H1 (cell line): ENCODE measurements at places on chromosomes 3 and 15.

GRCh38 chr3:133940536-133940935, 44.9 kb upstream of the RAB6B start:
- no peak for DNase-seq

DNA sequence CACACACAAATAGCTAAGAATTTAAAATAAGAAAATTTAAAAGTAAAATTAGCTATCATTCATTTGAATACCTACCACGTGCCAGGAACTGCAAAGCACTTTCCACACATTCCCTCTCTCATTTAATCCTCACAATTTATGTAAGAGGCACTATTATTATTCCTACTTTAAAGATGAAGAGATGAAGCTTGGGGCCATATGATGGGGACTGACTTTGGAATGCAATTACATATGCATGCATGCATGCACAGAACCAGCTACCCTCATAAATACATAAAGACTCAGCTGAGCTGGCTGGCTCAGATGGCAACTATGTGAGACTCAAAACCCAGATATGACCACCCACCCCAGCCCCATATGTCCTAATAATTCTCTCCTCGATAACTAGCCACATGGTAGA, 31.7 kb upstream of the THUMPD3 start:
- no peak for DNase-seq

- no peak for DNase-seq
Observed at GRCh38 chr15:60419753-60420152, 22.0 kb upstream of the ANXA2 start.

DNA sequence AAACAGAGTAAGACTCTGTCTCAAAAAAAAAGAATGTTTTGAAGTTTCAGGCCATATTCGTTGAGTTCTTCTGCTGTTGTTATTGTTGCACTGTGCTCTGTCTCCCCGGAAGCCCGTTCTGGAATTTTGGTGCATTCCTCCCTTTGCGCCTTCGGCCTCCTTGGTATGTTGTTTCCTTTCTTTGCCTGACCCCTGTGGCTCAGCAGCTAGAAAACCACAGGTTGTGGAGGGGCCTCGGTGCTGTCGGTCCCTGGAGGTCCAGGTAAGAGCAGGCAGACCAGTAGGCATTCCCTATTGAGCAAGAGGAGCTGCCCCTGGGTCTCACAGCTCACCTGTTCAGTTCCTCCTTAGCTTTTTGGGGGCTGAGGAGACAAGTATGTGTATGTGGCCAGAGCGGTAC, 51.0 kb upstream of the DLG1 start:
- DNase-seq, result no peak

GRCh38 chr3:52795298-52795900, 803 bp downstream of the ITIH3 start:
- no peak for DNase-seq

DNA sequence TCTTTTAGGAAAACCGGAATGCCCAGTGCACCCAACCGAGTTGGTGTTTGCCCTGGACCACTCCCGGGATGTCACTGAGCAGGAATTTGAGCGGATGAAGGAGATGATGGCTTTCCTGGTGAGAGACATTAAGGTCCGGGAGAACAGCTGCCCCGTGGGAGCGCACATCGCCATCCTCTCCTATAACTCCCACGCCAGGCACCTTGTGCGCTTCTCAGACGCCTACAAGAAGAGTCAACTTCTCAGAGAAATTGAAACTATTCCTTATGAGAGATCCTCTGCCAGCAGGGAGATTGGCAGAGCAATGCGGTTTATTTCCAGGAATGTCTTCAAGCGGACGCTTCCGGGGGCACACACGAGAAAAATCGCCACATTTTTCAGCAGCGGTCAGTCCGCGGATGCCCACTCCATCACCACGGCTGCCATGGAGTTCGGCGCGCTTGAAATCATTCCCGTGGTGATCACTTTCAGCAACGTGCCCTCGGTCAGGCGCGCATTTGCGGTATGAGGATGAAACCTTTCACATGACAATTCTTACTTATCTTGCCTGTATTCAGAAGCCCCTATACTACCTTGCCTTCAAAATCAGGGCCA, 97.5 kb downstream of the PIK3R4 start:
- no peak for DNase-seq

GRCh38 chr15:69498987-69499386, 46.4 kb downstream of the RPLP1 start:
- no peak for DNase-seq

- DNase-seq, result no peak
Observed at GRCh38 chr3:17510265-17510664, 232.2 kb downstream of the TBC1D5 start.

DNA sequence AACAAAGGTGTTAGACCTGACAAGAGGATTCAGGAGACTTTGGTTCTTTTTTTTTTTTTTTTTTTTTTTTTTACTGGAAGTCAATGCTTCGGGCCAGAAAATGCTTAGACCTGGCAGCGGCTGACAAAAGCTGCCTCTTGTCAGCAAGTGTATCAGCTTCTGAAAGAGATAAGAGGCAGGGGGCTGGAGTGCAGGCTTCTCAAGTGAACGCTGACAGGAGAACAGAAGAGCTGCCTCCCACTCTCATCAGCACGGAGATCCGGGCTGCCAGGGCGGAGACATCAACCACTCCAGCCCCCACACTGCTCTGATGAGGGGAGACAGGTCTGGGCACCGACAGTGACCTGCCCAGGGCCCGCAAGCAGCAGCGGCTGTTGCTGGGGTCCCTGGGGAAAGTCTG, 9.4 kb upstream of the SCN5A start:
- peak; percentile 49 for DNase-seq

GRCh38 chr3:128084675-128085021, 32.4 kb downstream of the SEC61A1 start:
- no peak for DNase-seq

DNA sequence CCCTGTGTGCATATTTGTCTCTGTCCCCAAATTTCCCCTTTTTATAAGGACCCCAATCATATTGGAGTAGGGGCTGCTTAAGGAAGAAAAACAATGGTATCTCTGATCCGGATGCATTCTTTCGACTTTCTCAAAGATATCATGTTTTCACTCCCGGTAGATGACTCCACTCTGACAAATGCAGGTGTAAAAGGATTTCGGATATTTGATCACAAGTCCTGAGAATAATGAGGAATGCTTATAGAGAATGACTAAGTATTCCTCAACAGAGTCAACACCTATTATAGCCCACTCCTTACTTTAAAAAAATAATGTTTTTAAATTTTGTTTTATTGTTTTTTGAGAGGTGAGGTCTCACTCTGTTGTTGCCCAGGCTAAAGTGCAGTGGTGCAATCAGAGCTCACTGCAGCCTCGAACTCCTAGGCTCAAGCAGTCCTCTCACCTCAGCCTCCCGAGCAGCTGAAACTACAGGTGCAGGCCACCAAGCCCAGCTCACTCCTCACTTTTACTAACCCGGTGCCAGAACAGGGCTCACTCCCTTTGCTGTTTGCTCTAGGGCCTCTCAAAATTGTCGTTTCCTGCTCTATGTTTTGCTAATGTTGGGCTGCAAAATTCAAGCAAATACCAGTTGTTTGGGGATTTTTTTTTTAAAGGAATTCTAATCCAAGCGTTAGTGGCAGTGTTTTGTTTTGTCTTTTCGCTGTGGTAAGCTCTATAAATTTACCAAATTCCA, 24.6 kb downstream of the COL8A1 start:
- DNase-seq, result no peak

- DNase-seq, result no peak
Observed at GRCh38 chr3:32379831-32380500, 11.7 kb upstream of the CMTM7 start.

DNA sequence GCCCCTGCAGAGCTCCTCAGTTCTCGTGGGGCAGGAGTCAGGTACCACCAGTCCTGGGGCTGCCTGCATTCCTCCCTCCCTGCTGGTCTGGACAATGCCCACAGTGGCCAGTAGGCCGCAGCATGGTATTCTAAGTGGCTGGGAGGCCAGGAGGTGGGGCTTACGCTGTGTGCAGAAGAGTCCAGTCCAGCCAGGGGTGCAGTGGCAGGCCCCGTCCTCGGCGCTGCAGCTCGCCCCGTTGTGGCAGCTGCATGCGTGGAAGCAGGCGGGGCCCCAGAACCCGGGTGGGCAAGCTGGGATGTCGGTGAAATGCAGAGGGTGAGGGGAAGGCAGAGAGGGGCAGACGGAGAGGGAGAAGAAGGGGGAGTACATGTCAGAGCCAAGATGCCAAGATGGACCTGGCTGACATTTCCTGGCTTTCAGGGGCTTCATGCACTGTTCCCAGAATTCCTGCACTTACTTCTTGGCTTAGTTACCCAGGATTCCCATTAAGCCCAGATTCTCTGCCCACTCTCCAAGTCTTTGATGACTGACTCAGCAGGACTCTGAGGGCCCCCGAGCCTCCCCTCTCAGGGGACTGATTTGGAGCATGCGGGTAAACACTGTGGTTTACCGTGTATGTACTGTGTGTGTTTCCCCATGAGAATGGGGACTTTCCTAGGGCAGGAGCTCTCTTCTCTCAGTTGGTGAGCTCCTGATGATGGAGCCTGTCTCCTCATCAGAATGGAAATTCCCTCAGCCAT, 47.5 kb downstream of the RAB11A start:
- peak; percentile 47 for DNase-seq

DNA sequence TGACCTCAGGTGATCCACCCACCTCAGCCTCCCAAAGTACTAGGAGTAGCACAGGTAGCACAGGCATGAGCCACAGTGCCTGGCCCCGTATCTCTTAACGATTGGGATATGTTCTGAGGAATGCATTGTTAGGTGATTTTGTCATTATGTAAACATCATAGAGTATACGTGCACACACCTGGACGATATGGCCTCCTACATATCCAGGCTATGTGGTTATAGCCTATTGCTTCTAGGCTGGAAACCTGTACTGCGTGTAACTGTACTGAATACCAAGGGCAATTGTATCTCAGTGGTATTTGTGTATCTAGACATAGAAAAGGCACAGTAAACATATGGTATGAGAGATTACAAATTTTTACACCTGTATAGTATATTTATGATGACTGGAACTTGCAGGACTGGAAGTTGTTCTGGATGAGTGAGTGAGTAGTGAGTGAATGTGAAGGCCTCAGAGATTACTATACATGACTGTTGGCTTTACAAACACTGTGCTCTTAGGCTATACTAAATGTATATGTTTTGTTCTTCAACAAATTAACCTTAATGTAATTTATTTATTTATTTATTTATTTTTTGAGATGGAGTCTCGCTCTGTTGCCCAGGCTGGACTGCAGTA, 120.7 kb downstream of the MBNL1 start:
- DNase-seq, result no peak

- DNase-seq, result no peak
Observed at GRCh38 chr3:150447631-150448465, 39.8 kb downstream of the TSC22D2 start.

DNA sequence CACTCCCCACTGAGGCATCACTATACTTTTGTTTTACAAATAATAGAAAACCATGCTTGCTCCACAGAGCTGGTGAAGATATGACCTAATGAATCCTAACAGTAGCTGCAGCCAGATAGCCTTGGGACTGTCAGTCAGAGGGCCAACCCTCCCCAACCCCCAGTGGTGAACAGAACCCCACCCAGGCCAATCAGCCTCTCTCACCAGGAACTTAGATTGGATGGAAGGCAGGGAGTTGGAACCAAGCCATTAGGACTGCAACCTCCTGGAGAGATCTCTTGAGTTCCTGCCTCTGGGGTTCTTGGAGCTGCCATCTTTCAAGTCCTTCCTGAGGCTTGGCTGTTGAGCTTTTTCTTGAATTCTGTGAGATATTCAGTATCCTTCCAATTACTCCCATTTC, 3.0 kb upstream of the MRPS22 start:
- DNase-seq, result no peak

DNA sequence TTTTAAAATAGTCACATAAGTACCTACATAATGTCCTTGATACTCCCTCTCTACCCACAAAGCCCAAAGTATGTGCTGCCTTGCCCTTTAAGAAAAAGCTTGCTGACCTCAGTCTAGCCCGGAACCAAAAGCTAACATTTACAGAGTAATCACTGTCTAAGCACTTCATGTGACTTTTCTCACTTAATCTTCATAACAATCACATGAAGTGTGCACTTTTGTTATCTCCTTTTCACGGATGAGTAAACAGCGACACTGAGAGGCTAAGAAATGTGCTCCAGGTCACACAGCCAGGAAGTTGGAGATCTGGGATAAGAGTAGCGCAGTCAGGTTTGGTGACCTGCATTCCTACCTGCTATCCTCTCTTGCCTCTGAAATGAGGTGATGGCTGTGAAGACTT, 194.0 kb downstream of the ITPR1 start:
- DNase-seq, result no peak

DNA sequence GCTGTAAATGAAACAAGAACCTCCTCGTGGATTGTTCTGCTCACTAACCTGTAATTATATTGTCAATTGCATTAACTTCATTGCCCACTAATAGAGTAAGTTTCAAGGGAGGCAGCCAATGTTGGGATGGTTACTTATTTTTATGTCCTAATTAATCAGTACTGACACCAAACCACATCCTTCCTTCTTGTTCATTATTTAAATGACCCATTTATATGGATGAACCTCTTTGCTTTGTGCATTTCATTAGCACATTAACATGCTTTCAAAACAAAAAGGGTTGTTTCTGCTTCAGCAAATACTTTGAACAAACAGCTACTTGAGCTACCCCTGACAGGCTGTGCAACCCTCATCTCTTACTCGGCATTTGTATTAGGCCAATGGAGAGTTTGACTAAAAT, 374.2 kb downstream of the MECOM start:
- DNase-seq, result no peak

DNA sequence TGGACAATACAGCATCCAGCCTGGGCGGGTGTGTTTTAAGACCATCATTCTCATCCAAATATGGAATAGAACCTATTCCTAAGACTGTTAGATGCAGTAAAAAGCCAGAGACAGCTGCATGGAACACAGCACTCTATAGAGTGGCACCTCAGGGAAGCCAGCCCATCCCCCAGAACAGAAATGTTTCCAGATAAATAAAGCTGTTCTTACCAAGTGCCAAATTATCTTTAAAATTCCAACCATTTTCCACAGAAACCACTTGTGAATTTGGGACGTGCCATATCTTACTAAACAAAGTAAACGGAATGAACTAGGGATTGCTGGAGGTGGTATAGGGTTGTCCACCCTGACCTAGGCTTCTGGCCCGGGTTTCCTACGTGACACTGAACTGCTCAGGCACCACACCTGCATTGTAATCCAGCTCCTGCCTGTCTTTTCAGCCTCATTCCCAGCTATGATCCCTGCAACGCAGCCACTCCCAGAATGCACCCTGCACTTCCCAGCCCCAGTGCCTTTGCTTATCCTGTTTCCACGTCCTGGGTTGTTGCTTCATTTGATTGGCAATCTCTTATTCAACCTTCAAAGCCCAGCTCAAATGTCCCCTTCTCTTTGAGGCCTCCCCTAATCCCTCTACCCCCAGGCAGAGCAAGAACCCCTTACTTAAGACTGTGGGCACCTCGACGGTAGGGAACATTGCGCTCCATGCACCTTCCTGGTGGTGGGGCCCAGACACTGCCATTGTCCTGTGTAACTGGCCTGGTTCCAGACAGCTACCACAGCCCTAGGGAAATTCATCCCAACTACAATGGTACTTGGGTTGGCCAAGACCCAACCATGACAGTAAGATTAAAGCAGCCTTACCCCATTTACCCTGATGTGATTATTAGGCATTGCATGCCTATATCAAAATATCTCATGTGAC, 100.2 kb downstream of the IQSEC1 start:
- DNase-seq, result no peak

GRCh38 chr3:178849199-178849910, 222.3 kb downstream of the ZMAT3 start:
- DNase-seq, result no peak
